Naive thymus-derived CD8-positive, alpha-beta T cell (primary cell): ENCODE measurements at places on chromosomes 6 and 20.

- DNase-seq: no peak
Observed at GRCh38 chr6:36791521-36792135, 47.6 kb downstream of the CPNE5 start.

DNA sequence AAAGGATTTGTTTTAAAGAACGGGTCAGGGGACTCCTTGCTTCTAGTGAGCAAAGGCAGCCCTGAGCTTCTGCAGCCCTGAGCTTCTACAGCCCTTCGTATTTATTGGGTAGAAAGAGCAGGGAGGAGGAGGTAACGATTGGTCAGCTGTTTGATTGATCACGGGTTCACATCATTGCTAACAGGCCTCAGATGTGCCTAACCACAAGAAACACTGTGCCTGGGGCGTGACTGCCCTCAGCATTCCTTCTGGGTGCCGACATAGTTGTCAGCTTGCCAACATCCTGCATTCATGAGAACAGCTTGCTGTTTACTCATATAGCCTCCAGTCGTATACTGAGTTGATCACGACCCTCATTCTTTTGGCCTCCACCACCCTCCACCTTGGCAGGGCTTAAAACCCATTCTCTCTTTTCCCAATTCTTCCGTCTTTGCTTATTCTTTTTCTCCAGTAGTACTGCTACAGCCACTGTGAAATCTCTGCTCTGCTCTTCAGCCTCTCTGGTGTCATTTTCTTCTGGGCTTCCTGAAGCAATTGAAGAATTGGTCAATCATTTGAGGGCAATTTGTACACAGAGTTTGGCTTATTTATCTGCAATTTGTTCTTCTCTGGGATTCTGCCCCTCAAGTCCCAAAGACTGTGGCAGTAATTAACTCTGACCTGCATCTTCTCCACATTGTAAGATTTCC lies 25.4 kb upstream of the NOP56 start:
- DNase-seq: no peak

- no peak for DNase-seq
Observed at GRCh38 chr20:64216910-64217309, 38.6 kb upstream of the PCMTD2 start.

DNA sequence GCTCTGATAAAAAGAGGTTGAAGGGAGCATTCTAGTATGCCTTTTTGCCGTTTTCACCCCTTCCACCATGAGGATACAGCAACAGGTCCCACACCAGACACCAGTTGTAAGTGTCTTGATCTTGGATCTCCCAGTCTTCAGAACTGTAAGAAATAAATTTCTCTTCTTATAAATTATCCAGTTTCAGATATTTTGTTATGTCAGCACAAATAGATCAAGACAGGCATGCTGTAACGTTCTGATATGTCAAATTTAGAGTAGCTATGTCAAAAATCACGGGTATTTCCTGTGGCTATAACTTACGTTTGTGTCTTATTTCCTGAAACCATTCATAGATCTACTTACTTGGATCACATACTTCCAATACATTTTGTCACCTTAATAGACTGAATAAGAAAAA lies 55.9 kb upstream of the CD83 start:
- no peak for DNase-seq

DNA sequence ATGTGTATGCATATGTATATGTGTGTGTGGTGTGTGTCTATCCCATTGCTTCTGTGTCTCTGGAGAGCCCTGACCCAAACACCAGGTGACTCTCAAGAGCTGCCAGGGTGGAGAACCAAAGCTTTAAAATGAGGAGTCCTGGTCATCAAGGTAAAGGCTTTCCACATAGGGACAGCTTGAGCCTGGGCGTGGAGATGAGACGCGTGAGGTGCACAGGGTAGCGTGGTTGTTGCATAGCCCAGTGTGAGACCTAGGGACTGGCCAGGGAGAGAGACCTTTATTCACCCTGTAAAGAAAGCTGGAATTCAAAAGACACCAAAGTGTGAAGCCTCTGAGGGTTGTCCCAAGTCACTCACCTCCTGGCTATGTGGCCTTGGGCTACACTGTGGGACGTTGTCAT lies 149.1 kb downstream of the SYCP2 start:
- DNase-seq: no peak
